ENCODE measurements at places on chromosomes 5 and 9.

DNA sequence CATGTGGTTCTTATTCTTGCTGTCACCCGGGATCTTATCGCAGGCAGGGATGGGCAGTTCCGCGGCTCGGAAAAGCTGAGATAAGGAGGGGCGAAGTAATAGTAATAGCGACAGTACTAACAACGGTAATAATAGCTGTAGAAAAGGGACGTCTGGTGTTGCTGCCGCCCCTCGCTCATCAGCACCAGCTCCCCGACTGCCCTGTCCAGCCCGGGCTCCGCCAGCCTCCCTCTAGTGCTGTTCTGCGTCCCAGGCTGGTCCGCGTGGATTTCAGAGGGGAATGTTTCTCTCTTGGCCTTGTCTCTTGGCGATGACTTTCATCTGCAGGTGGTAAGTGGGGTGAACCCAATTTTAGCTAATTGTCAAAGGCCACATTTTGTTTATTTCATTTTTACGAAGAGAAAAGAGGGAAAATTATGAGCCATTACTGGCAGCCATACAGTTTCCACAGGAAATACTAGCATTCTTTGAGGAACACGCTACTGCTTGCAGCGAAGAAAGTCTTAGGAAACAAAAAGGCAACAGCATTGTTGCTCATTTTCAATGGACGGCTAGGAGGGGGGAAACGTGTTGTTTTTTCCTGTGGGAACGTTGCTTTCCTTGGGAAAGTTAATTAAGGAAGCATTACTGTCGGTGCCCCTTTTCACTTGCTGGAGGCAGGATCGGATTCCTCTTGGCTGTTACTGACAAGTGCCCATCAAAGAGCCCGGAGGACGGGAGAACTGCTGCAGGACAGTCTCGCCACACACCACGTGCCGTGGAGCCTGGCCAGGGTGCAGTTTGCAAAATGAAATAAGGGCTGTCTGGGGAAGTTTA, 762 bp downstream of the SNCAIP start:
- DNase-seq: no peak

DNA sequence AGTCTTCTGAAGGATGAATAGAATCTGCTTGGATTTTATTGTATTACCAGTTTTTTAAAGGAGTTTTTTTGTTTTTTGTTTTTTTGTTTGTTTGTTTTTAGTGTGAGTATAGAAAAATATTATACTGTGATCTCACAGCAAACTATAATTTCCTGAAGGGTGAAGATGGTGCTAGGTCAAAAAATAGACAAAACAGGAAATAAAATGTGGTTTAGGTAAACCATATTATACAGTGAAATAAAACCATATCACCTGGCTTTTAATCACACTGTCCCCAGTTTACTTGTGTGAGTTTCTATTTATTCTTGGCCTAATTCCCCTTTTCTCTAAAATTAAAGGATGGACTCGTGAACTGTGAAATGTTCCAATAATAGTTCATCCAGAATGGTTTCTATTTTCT, 841.3 kb upstream of the CTNND2 start:
- no peak for DNase-seq

- no peak for DNase-seq
Measured at GRCh38 chr5:34684281-34684979, 28.3 kb downstream of the RAI14 start.

GRCh38 chr5:124438903-124439281, 307.5 kb downstream of the ZNF608 start:
- no peak for DNase-seq

DNA sequence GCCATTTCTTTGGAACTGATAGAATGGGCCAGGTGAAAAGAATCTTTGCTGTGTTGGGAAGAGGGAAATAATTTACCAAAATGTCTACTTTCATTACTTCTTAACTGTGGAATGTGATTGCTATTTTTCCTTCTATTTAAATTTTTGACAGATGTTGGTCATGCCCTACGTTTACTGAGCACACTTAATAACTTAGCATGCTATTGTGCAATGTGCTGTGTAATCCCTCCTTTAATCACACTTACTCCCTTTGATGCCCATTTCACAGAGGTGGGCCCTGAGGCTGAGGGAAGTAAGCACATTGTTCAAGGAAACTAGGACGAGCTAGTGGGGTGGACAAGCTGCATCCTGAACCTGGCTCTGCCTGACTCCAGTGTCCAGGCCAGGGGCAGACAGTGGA, 47.8 kb upstream of the INSYN2B start:
- DNase-seq: no peak

GRCh38 chr9:131049829-131050715, 41.1 kb downstream of the LAMC3 start:
- no peak for DNase-seq

- no peak for DNase-seq
Measured at GRCh38 chr9:35350827-35351549, 138.9 kb upstream of the RUSC2 start.

DNA sequence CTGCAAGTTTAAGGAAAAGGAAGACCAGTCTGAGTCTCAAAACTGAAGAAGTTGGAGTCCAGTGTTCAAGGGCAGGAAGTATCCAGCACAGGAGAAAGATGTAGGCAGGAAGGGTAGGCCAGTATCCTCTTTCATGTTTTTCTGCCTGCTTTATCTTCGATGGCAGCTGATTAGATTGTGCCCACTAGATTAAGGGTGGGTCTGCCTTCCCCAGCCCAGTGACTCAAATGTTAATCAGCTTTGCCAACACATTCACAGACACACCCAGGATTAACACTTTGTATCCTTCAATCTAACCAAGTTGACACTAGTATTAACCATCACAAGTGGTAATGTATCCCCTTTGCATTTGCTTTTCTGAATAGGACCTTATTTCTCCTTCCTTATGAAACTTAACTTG, 535.9 kb upstream of the FTMT start:
- no peak for DNase-seq

DNA sequence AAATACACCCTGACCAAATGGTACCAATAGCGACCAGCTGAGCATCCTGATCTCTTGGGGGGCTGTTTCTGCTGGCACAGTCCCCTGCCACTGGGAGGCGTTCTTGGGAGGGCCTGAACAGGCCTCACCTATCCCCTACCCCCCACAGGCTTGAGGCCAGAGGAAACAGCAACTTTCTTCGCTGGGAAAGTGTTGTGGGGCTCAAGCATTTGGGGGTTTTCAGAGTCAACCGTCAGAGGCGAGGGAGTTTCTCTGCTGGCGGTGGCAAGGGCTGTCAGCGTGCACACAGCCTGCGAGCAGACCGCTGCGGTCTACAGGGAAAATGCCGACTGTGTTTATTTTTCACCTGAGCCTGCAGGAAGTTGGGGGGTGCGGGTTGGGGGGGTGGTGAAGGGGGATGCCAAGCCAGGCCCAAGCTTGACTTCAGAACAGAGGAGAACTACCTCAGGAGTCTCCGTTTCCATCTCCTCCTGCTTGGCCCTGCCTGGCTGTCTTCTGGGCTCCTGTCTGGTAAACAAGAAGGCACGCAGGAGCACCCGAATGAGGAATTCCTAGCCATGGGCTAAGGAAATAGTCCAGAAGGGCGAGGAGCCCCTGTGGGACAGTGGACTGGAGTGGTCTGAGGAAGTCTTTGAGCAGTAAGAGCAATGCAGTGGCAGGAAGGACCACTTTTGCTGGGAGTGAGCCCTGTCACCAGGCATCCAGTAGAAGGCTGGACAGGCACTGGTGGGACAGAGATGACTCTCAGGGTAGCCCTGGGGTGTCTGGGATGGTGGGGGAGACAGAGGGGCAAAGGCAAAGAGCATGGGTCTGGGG, 18.1 kb downstream of the TCF7 start:
- peak; percentile 66 for DNase-seq

- DNase-seq: no peak
Measured at GRCh38 chr5:14415698-14416074, 165.9 kb upstream of the OTULINL start.

DNA sequence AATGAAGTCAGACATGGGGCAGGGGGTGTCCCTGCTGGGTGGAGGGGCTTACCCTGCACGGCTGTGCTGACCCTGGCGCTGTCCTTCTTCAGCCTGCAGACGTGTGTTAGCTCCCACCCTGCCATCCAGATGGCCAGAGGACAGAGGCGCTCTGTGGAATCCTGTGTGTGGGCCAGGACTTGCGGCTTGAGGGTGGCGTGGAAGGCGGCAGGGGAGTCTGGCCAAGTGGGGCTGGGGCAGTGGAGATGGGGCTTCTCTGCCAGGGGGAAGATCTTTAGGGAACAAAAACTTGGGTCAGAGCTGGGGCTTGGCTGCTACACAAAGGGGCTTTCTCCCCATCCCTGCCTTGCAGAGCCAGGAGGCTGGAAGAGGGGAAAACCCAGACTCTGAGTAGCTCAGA, 46.5 kb upstream of the SYNPO start:
- no peak for DNase-seq

DNA sequence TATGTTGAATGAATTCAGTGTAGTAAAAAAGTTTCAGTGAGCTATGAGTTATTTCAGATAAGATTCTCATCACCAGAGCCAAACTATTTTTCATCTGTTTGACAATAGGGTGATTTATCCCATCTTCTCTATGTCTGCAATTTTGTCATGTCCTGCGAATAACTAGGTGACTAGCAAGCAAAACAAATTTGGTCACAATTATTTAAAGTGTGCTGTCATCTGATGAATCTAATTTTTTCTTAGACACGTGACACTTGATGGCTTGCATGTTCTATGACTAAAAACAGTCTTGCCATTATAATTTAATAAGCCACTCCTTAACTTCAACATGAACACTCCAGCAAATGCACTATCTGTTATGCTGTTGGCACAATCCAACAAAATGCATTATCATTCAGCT, 35.0 kb downstream of the FEM1C start:
- DNase-seq: no peak

DNA sequence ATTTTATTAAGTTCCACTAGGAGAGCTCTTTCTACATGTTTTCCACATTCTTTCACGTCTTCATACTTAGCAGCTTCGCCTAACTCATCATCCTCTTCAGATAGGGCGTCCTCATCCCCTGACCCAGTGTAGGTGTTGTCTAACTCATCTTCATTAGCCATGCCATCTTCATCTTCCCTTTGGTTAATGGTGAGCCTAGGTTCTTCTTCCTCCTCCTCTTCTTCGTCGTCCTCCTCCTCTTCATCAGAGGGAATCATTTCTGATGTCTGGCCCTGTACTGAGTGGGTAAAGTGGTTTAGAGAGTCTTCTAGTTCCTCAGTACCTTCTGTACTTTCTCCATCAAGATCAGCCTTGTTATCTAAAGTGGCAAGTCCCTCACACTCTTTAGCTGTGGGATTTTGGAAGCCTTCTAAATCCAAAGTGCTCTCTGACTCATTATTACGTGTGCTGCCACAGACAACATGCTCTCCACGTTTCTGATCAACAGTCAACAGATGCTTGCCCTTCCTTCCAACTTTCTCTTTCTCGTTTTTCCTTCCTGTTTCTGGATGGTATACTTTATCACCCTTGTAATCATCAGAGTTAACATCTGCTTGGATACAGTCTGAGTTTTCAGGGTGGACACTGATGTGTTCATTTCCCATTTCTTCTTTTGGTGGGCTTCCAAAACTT, 31.1 kb downstream of the TUT7 start:
- DNase-seq: no peak

- no peak for DNase-seq
Measured at GRCh38 chr5:153619771-153620170, 129.3 kb downstream of the GRIA1 start.

DNA sequence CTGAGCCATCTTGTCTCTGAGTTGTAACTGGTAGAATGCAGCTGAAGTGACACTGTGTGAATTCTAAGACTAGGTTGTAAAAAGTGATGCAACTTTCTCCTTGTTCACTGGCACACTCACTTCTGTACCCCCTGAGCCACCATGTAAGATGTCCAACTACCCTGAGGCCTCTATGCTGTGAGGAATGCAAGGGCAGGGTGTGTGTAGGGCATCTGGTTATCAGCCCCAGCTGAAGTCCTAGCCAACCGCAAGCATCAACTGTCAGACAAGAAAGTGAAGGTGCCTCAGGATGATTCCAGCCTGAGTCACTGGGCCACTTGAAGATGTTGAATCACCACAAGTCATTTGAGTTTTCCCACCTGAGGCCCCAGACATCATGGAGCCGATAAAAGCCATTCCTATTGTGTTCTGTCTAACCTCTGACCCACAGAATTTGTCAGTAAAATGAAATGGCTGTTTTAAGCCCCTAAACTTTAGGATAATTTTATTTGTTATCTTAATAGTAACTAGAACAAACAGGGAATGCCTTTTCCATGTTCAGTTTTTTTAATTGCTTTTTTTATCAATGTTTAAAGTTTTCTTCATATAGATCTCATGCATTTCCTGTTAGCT, 18.7 kb upstream of the RHOBTB3 start:
- DNase-seq: no peak

GRCh38 chr5:168214071-168214470, 77.4 kb upstream of the WWC1 start:
- DNase-seq: no peak

DNA sequence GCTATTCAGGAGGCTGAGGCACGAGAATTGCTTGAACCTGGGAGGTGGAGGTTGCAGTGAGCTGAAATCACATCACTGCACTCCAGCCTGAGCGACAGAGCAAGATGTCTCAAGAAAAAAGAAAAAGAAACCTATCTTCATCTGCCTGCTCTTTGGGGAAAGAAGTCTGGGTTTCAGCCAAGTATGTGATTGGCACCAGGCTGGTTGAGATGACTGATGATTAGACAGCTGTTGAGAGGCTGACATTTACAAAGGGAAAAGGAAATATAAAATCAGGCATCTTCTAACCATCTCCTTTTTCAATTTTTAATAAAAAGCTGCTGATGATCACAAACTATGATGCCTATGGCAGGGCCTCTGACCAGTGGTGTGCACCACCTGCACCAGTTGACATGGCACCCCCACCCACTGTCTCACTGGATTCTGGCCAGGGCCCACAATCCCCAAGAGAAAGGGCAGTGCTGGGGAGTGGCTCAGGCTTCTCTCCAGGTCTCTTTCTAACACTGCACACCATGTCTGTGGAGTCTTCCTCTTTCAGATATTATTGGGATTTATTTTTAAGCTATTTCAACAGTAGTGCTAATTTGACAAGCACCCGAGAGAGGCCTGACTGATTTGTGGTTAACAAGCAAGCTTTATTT, 17.2 kb upstream of the C5orf15 start:
- DNase-seq: no peak

All from activated CD4-positive, alpha-beta T cell treated with anti-CD3 and anti-CD28 coated beads for 4 hours (primary cell).